ENCODE measurements at places on chromosomes 4 and X. TPM values are rescaled to one million over a fixed set of nuclear protein-coding genes. Genes with fewer than 3 reads are reported as not detected.
A peak's percentile ranks its signal among the peaks of the same experiment; 100 is the strongest.

GRCh38 chrX:107429090-107429489 is 20.4 kb upstream of the FRMPD3 start:
- peak; percentile 31 for DNase-seq

DNA sequence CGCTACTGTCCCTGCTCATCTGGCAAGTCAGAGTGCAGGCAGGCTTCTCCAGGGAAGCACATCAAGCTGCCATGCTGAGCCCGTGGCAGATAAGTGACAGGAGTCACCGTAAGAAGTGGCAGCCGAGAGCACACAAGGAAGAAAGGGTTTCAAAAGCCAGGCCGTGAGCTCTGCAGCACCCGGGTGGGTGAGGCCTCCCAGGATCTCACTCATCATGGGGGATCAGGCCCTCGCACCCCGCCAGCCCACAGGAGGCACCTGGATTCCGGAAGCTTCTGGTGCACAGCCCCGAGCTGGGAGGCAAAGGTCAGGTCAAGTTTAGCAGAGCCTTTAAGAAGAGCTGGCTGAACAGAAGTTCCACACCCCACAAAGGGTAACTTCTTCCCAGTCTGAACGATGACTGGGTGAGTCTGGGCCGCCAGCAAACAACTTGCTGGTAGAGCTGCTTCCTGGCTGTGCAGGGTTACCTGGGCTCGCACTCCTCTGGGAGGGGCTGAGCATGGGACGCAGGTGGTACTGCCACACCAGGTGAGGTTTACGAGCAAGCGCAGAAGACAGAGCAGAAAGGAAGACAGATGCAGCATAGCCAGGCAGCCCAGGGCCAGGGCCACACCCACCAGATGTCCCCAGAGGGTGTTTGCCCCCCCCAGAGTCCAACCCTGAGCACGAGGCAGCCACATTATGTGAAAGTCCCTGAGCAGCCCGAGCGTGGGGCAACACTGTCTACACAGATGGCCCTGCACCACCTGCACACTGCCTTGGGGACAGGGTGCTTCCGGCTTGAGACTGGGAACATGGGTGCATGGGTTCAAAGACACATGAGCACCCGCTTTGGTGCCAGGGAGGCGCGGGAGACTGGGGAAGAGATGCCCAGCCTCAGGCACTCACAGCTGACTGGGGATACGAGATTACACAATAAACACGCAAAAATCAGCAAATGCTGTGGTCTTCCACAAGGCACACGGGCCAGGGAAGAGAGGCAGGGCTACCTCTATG is 7.7 kb downstream of the CCNQ start:
- no peak for DNase-seq

DNA sequence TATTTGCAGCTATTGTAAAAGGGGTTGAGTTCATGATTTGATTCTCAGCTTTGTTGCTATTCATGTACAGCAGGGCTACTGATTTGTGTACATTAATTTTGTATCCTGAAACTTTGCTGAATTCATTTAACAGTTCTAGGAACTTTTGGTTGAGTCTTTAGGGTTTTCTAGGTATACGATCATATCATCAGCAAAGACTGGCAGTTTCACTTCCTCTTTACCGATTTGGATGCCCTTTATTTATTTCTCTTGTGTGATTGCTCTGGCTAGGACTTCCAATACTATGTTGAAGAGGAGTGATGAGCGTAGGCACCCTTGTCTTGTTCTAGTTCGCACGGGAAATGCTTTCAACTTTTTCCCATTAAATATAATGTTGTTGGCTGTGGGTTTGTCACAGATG is 48.1 kb downstream of the NPY1R start:
- no peak for DNase-seq

- DNase-seq: peak; percentile 91
Measured at GRCh38 chrX:39730662-39731329, 367.0 kb downstream of the BCOR start.

- DNase-seq: no peak
Measured at GRCh38 chrX:121132675-121133074, 85.3 kb downstream of the GLUD2 start.

DNA sequence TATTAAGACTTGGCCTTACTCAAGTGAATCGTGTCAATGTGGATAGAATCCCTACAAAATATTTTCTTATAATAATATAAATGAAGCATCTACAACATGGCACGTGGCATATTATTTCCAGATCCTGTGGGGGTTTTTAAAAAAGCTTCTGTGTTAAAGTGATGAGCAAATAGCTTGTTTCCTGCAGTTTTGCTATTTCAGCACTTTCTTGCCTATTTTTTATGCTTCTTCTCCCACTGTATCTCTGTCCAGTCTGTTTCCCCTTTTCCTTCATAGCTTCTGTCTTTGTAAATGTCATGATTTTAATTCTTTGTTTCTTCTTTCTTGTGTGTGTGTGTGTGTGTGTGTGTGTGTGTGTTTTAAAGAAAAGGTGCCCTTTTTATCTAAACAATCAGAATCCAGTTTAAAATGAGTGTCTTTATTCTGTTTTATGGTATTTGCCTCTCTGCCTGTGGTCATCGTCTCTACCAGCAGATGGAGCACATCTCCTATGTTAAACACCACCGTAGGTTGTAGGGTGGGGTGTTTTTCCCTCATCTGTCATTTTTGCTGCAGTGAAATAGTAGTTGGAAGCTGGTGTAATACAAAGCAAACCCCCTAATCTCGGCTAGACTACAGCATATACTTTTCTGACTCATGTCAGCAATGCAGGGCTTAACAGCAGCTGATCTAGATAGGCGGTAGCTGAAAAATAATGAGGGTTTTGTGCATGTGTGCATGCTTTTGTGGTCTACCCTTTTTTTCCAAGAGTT is 33.1 kb downstream of the FTHL17 start:
- peak; percentile 12 for DNase-seq

DNA sequence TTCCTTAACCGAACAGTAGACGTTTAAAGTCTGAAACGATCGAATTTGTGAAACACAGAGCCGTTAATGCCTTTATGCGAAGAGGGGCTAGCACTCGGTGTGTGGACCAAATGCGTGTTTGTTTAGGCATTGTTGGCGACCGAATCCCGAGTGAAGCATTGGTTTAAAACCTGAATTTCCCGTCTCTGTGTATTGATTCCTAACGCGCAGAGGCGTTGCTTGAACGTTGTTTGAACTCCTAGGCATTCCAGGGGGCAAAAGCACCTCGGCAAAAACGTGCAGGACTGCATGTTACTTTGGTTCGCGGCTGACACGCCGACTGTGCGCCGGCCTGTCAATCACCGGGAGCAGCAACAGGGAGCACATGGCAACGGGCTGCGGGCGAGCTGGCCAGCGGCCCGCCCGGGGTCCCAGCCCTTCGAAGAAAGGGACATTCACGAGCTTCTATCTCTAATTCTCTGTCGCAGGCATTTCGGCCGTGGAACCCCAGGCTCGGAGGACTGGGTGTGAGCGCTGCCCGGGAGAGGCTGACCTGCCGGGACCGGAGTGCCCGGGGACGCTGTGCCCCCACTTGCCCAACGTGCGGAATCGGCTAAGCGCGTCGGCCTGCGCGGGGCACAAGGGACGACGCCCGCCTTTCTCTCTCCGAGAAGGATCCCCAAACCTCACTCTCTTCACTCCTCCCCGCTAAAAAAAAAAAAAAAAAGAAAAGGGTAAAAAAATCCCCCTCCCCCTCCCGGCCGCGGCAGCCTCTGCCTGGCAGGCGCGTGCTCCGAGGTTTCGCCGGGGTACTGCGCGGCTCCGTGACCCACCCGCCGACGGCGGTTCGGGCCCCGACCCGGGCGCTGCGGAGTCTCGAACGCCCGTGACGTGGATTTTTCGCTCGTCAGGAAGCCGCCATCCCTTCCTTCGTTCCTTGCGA is 810 bp downstream of the SPRY1 start:
- peak; percentile 56 for DNase-seq

DNA sequence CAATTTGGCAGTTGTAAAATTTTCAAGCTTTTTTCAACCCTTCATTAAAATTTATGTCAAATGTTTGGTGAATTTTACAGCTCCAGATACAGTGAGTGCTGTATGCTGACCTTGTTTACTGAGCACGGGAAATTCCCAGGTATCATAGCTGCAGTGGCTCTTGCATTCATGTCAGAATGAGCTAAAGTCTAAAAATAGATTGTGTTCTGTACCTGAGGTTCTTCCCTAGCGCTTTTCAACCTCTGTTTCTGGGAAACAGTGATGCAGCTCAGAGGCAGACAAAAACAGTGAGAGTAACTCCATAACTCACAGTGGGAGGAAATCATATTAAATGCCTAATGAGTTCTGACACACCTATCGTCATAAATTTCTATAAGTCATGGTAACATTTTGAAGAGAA is 393.8 kb upstream of the GNPDA2 start:
- DNase-seq: no peak

DNA sequence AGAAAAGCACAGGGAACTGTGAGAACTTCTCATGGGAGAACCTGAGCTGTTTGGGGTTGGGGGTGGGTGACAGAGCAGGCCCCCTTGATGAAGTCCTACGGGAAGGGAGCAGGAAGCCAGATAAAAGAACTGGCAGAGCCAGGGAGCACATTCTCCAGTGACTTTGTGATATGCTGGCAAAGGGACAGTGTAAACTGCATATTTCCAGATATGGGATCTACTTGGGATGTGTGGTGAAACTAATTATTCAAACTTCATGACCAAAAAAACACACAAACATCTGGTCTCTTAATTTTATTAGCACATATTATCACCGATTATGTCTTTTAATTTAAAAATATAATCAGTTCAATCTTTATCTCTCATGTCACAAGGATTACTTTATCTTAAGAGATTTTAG is 266.0 kb downstream of the PAPSS1 start:
- DNase-seq: no peak

GRCh38 chr4:70749313-70749712 is 27.5 kb downstream of the RUFY3 start:
- no peak for DNase-seq

GRCh38 chr4:10731690-10732089 is 47.1 kb upstream of the CLNK start:
- no peak for DNase-seq

GRCh38 chrX:2566055-2566454 is 65.3 kb upstream of the DHRSX start:
- DNase-seq: no peak

GRCh38 chr4:156378033-156378665 is 424.5 kb upstream of the CTSO start:
- peak; percentile 43 for DNase-seq

DNA sequence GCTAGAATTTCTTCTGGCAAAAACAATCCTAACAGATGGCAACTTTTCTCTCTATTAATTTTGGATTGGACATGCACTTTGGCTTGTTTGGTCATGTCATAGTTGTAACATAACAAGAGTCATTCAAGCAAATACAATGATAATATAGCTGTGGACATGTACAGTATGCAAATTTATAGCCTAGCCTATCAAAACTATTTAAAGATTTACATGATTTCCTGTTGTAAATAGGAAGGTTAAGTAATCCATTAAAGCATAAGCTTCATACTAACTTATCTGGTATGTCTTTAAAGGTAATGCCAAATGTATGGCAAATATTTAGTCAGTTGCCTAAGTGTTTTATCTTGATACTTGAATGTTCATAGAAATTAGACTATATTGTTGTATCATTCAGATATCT is 45.3 kb downstream of the RPA4 start:
- DNase-seq: no peak

DNA sequence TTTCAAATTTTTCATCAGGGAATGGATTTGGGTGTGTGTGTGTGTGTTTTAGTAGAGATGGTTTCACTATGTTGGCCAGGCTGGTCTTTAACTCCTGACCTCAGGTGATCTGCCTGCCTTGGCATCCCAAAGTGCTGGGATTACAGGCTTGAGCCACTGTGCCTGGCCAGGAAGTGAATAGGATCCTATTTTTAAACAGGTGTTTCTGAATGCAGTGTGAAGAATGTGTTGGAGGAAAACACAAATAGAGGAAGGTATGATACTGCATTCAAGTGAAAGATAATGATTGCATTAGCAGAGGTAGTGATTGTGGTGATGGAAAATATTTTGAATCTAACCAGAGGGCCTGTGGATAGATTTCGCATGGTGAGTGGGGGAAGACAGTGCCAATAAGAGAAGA is 189.6 kb downstream of the TENM3 start:
- DNase-seq: no peak

- no peak for DNase-seq
Measured at GRCh38 chrX:25295466-25295865, 279.7 kb upstream of the ARX start.

DNA sequence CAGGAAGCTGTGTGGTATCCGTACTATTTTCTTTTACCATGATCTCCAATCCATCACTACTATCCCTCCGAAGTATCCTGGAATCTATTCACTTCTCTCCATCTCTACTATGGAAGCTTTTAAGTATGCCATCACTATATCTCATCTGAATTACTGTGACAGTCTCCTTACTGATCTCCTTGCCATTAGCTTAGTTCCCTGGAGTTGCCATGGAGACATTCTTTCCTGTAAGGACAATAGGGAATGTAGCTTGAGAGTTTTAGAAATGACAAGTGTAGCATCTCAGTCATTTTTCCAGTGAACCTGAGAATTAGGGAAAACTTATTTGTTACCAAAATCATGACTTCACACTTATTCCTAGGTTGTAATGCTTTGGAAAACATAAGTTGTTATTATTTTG is 86.3 kb downstream of the HPGD start:
- DNase-seq: peak; percentile 20

- DNase-seq: peak; percentile 5
Measured at GRCh38 chr4:126213996-126214395, 899.2 kb downstream of the FAT4 start.

The GASK1B gene
- 4.4 TPM for total RNA-seq

The HMX1 gene
- total RNA-seq: not detected

The L1CAM gene
- 186 TPM for total RNA-seq

The PNMA6A gene
- total RNA-seq: not detected

The CTAG2 gene
- 1.1 TPM for total RNA-seq

The NAP1L3 gene
- 0.69 TPM for total RNA-seq

The STPG2 gene
- total RNA-seq: not detected

The CNGA2 gene
- not detected for total RNA-seq

The CORIN gene
- total RNA-seq: 0.05 TPM

The RAB41 gene
- total RNA-seq: not detected

The EREG gene
- 1.6 TPM for total RNA-seq

The VSIG4 gene
- total RNA-seq: not detected

The GYG2 gene
- 5.2 TPM for total RNA-seq
